ENCODE measurements at places on chromosomes 3 and 15.

GRCh38 chr3:171261487-171261886, 198.7 kb downstream of the TNIK start:
- DNase-seq = no peak

DNA sequence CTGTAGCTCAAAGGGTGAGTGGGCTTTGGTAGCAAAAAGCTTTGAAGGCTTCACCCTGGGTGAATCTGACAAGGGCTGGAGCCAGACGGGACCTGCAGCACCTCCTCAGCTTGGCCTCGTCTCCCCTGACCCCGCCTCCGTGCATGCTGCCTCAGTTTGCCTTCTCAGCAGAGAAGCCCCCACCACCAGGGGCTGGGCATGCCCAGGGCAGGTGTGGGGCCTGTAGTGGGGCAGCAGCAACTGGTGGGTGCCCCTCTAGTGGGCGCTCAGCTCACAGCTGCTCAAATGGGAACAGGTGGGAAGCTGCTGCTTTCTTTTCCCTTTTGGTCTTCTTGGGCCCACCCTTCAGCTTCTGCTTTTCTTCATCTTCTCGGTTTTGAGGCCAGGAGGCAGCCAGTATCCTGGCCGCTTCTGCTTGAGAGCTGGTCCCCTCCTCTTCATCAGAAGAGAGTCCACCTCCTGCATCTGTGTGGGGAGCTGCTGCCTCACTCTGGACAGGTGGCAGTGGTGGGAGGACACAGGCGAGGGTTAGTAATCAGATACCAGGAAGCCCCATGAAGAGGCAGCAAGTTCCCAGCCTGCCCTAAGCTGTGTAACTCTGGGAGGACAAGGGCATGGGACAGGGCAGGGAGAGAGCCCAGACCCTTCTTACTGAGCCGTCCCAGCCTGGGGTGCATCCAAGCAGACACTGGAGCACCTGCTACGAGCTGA, 21.0 kb downstream of the TMEM43 start:
- no peak for DNase-seq

DNA sequence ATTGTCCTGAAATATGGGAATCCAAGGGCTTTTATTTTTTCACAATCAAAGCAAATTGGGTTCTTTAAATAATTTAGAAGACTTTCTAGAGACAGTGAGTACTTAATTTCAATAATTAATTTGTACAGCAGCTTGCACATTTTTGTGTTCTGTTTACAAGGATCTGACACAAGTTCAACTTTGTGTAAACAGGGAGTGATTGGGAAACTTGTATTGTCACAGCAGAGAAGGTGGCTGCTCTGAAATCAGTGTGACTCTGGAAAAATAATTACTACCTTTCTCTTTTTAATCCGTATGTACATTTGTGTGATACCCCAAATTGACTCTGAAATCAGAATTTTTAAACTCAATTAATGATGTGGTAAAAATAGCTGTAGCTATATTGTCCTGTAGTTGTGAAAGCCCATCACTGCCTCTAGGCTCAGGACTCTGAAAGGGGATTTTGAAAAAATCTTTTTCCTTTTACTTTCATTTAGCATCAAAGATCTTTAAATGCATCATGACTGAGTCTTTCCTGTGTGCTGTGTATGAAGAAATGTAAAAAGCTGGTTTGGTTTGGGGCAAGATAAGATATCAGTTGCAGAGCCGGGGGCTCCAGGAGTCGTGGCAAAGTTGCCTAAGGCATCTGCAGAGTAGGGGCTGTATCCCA, 45.1 kb downstream of the MFSD1 start:
- DNase-seq = no peak

DNA sequence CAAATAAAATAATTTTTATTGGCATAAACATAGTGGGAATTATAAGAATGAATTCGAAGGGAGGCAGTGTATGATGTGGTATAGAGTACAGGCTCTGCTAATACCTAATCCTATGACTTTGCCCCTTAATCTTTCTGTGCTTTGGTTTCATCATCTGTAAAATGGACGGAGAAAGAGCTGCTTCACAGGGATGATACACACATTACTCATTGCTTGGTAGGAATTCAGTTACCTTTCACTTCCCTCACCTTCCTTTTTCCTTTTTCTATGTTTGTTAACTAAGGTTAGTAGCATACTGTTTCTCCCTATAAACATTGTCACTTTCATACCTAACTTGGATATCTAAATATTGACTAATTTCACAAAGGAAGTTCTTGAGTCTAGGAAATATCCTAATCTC, 36.2 kb downstream of the LEKR1 start:
- DNase-seq = no peak

GRCh38 chr15:50119063-50120040, at the start of gene ATP8B4:
Gene ATP8B4, minus strand, starts transcription at chr15:50119233. Its CDS starts 12,267 bp downstream, at chr15:50106966.
- DNase-seq = no peak

DNA sequence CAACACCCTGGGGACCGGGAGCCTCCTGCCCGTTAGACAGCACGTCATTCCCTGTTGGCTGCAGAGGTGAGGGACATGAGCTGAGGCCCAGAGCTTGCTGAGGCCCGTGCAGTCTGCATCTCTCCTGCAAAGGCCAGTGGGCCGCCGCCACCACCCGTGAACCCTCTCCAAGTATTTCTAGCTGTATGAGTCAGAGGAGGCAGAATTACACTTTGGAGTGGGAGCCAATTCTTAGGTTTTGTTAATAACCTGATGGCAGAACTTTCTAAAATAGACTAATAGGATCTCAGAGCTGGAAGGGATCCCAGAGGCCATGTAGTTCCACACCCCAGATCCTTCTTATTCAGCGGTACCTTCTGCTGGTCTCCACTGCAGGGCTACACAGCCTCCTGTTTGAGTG, 335.2 kb upstream of the CTDSPL start:
- peak; percentile 6 for DNase-seq

GRCh38 chr3:16515885-16516420, 2.5 kb upstream of the RFTN1 start:
- DNase-seq = no peak

DNA sequence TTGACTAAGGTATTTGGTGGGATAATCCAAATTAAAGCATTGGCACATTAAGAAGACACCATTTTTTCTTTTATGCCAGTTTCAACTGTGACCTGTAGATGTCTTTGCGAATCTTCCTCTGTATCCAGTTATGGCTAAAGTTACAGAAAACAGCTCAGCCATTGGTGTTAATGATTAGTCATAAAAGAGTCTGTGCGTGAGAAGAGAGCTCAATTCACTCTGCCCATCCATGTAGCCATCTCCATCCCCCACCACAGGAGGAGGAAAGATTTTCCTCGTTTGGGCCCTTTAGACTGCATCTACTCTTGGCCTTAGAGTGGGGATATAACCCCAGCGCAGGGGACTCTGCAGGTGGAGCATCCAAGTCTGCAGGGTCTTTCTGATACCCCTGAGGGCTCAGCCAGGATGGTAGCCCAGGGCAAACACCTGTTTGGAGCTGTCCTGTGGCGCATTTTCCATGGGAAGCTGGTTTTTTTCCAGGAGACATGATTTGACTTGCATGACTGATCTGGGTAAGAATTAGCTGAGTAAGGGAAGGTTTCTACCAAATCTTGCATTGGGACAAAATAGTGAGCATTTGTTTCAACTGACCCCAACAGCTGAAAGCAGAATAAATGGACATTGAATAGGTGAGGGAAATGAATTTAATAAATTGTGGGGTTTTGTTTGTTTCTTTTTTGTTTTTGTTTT, 29.5 kb downstream of the NANOGP8 start:
- DNase-seq = no peak

- DNase-seq = no peak
These were observed 20.3 kb upstream of the NECTIN3 start for GRCh38 chr3:111051354-111051753.

DNA sequence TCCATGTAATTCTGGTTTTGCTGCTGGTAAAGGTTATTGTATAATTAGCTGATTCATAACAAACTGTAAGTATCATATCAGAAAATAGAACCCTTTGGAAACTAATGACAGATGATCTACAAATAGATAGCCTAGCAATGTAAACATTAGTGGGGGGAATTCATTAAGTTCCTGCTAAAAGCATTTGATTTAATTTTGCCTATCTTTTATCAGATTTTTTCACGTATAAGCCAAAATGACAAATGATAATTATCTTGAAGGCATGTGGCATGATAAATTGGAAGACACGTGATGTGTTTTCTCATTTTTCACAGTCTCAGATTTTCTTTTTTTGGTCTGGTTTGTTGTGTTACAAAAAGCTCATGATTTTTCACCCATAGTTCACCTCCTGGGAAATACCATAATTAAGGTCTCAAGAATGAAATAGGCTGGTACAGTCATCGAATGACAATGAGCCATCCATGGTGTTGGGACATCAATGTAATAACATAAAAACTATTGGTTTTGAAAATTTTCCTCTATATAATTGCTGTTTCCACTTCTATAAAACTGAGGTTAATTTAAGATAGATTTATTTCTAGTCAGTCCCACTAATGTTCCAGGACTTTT, 325.9 kb upstream of the TBL1XR1 start:
- no peak for DNase-seq

DNA sequence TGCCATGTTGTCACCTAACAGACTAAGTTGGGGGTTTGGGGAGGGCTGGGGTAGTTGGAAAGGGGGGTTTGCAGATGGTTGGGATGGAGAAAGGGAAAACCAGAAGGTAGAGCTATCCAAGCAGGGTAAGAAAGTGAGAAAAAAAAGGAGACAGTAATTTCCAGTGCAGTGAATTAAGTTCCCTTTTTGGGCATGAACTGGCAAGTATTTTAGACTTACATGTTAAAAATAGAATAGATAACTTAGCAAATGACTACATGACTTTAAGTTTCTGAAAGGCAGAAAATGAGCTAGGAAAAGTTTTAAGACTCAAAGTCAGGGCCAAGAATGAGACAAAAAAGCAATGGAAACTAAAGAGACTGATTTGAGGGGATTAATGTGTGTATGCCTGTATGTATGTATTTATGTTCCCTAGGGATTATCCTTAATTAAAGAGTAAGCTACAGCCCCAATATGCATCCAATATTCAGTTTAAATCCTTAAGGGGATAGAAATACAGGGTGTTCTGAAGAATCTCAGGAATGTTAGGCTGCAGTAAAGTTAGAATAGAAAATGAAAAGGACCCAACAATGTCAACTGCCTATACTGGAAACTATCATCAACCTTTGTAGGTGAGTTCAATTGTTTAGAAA, 285.2 kb upstream of the MME start:
- DNase-seq = no peak

Measured in AG04450 (cell line).